GM20000 (cell line): ENCODE measurements at places on chromosomes 16 and 17.

- no peak for DNase-seq
These were observed 35.7 kb downstream of the CYTH1 start for GRCh38 chr17:78746263-78746948.

GRCh38 chr16:72921620-72922019, 126.3 kb downstream of the ZFHX3 start:
- DNase-seq: no peak

- DNase-seq: no peak
These were observed 62.5 kb downstream of the ABCA8 start for GRCh38 chr17:68892658-68893057.

DNA sequence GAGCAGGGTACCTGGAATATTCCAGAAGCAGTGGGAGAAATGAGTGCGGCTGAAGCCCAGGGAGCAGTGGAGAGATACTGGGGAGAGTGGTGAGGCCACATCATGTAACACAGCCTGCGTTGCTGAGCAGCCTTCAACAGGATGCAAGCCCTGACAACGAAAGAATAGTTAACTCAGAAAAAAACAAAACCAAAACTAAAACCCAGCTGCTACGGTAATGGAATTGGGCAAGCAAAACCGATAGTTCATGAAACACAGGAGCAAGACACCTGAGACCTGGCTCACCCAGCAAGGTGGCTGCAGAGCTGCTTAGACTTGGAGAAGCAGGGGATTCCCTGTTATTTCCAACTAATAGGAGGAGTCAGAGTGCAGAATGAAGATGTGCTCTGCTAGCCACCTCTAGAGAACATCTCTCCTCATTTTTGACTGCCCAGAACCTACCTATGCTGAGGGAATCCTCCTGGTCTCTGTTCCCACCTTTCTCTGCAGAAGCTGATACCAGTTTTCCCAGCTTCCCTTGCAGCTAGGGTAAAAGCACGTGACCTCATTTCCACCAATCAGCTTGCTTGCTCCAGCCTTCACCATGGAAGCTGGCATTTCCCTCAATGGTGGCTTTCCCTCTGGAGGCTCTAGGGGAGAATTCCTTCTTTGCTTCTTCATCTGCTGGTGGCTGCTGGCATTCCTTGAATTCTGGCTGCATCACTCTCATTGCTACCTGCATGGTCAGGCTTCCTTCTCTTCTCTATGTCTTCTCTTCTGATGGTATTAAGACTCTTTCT, 59.4 kb upstream of the XYLT1 start:
- DNase-seq: peak; percentile 68

DNA sequence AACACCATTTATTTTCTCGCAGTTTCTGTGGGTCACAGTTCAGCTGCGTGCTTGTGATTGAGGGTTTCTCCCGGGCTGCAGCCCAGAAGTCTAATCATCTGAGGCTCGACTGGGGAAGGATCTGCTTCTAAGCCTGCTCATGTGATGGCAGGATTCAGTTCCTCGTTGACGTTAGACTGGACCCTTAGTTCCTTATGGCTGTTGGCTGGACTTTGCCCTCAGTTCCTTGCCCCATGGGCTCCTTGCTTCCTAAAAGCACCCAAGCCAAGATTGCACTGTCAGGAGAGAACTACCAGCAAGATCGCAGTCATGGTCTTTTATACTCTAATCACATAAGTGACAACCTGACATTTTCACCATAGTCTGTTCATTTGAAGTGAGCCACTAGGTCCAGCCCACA, 250.0 kb downstream of the PRKCA start:
- no peak for DNase-seq

DNA sequence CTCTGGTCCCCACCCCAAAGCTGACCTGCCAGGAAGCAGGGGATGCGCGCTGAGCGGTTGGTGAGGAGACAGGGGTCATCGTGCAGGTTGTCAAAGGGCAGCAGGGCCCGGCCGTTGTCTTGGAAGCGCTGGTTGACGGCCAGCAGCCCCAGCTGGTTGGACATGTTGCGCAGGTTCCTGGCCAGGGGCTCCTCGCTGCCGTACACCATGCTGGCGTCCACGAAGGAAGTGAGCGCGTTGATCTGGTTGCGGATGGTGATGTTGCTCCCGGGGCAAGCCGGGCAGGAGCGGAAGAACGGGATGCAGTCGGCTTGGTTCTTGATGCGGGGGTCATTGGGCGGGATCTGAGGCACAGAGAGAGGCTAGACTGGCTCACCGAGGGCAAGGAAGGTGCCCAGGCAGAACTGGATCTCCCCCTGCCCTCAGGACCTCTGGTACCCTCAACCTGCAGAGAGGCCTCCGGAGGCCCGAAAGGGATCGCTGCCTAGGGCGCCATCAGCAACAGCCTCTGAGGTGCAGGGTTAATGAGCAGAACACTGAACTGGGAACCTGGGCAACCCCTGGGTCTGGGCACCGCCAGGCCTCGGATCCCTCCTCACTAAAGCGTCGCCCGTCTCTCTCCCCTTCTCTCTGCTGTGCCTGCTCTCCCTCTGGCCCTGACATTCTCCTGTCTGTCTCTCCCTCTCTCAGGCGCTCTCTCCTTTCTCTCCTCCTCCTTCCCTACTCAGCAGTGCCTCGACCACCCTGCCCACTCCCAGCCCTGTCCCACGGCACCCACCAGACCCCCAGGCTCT, 2.7 kb downstream of the MPO start:
- no peak for DNase-seq

DNA sequence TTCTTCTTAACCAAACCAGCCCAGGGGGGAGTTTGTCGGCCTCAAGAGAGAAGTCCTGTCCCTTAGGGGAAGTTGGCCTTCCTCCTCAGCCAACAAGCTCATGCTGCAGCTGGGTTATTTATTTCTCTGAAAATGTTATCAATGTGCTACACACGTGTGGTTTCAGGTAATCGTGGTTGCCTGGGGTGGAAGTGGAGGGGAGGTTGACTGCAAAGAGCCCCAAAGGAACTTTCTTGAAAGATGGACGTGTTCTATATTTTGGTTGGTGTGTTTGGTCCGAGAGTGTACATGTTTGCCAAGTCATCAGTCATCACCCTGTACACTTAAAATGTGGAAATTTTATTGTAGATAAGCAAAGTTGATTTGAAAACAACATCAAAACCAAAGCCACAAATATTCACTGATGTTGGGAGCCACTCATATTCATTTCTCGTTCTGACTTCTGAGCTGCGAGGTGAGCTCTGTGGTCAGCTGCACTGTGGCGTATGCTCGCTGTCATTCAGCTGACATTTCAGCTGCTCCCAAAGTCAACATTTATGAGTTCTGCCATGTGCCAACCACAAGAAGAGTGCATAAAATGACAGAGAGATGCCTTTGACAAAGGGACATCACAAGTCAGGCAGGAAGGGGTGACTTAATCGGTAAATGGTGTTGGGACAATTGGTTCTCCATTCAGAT, 26.5 kb upstream of the ADGRG1 start:
- peak; percentile 63 for DNase-seq

DNA sequence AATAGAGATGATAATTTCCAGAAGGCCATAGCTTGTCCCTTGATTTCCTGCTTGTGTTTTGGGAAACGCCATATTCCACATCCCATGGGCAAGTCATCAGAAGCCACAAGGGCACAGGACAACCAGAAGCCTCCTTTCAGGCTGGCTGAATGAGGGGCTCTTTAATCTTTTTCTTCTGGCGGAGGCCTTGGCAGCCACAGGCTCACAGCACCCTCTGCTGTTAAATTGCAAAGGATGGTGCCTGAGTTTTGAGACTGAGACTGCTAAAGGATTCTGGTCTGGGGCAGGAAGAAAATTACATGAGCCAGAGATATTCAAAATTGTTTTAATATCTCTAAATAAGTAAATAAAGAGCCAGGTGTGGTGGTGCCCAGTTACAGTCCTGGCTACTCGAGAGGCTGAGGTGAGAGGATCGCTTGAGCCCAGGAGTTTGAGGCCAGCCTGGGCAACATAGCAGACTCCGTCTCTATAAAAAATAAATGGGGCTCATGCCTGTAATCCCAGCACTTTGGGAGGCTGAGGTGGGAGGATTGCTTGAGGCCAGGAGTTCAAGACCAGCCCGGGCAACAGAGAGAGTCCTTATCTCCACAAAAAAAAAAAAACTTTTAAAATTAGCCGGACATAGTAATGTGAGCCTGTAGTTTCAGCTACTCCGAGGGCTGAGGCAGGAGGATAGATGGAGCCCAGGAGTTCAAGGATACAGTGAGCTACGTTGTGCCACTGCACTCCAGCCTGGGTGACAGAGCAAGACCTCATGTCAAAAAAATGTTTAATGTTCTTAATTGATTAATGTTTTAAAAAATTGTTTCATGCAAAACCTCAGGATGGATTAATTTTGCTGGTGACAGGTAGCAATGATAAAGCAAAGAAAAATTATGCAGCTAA, 26.3 kb downstream of the AARSD1 start:
- DNase-seq: peak; percentile 40

DNA sequence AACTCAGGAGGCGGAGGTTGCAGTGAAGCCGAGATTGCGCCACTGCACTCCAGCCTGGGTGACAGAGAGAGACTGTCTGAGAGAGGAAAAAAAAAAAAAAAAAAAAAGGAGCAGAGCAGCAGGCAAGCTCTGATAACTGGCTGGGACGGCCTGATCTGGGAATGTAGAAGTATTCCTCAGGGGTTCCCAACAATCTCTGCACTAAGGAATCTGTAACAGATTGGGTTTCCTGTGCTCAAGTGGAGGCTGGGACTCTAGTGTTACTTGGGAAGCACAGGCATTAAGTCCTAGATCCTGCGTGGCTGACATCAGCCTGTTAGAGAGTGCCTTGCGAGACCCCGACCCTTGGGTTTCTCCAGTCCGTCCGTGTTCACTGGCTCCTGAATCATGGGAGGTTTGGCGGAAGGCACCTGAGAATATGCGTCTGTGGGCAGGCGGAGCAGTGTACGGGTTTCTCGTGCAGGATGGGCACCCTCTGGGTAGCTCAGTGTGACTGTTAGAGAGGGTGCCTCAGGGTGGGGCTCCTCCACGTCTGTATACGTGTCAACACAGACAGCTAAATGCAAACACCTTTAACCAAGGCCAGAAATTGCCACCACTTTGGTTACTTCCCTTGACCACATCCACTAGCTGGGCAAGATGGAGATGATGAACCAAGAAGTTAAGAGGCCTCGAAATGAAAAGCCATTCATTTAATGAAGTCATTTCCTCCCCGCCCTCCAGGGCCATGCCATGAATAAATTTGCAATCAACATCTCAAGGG, 174.9 kb upstream of the RPL38 start:
- DNase-seq: no peak

- no peak for DNase-seq
These were observed 23.8 kb downstream of the EPN2 start for GRCh38 chr17:19260958-19261357.

DNA sequence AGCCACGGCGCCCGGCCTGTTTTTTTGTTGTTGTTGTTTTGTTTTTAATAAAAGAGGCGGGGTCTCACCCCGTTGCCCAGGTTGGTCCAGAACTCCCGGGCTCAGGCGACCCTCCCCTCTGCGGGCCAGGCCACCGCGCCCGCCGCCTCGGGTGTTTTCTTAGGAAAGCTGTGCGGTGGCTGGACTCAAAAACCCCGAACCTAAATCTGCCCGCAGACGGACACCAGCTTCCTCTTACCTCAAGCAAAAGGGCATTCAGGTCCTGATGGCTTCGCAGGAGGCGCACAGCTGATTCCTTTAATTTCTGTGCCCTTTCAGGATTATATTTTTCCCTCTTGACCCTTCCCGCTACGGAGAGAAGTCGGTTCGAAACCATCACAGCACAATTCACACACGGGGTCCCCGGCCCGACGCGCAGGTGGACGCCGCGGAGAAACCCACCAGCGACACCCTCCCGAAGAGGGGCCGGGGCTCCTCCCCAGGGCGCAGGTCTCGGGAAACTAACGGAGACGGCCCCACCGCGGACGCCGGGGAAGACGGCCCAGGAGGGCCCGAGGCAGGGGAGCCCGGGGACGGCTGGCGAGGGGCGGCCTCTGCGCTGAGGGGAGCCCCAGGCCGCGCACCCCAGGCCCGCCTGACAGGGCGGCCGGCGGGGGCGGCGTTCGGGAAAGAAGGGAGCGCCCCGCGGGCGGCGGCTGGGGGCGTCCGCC, 653 bp downstream of the FANCA start:
- peak; percentile 69 for DNase-seq

DNA sequence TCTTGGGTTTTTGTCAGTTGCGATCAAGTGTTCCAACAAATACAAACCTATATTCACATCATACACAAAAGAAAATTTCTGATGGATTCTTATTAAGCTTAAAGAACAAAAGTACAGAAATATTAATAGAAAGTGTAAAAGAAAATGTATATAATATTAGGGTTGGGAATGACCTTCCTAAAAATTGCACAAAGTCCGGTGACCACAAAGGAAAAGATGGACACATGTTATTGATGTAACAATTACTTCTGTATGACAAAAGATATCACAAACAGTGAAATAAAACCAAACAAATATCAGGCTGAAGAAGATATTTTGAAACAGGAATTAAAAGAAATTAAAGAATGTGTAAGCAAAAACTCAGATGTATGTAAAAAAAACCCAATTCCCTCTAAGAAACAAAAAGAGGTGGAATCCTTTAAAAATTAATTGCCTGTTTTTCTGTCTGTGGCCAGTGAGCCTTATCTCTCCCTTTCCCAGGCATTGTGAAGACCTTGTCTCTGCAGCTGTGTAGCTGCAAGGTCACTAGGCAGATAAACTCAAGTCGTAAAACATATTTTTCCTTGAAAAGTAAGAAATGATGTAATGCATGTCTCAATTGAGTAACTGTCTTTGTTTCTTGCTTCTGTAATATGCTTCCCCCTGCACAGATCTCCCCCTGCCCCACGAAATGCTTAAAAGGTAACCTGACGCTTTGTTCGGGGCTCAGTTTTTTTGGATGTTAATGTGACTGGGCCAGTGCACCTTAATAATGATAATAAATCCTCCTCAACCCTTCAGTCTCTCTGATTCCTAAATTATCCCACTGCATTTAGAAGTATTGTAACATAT, 2.8 kb downstream of the ST6GALNAC1 start:
- DNase-seq: no peak

- DNase-seq: no peak
These were observed 53.5 kb downstream of the KLHDC4 start for GRCh38 chr16:87712184-87712762.

GRCh38 chr17:13393841-13394710, 207.7 kb downstream of the HS3ST3A1 start:
- no peak for DNase-seq

DNA sequence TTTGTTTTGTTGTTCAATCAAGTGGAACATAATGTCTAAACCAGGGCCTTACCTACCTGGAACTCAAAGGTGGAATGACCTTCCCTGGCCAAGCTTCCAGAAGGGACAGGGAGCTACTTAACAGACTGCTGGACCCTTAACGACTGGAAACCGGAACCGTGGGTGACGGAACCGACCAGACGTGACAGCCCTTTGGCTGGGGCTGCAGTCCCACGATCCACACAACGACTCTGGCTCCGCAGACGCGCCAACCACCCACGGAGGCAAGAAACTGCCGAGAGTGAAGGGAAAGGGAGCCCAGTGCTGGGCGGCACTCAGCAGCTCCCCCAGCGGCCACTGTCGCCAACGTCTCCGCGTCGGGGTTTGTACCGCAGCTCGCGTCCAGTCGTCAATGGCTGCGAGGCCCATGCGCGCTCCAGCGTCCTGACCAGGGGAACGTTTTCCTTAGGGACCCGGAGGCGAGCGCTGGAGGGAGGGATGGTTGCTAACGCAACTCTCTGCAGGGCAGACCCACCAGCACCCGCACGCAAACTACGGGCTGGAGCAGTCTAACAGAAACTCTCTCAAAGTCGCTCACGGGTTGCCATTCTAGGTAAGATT, 5.5 kb upstream of the KIF22 start:
- peak; percentile 74 for DNase-seq

GRCh38 chr16:55662644-55663031, 6.8 kb downstream of the SLC6A2 start:
- DNase-seq: no peak
